ENCODE measurements at places on chromosomes 1 and 21.

GRCh38 chr1:218480588-218481099 lies 135.5 kb downstream of the TGFB2 start:
- peak; percentile 96 for DNase-seq

DNA sequence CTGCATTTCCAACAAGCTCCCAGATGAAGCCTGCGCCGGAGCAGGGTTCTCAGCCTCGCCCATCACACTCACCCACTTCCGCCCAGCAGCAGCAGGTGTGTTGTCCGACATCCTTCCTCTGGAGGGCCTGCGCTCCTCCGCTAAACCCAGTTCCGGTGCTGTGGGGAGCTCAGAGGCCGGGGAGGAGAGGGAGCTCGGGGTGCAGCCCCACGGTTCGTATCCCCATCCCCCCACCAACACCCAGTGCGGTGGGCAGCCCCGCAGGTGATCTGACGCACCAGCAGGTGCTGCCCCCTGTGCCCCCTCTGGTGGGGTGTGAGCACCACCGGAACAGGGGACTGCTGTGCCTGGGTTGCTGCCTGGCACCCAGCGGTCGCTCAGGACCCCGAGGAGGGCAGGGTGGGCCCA lies 3.4 kb upstream of the PEX10 start:
- no peak for DNase-seq

DNA sequence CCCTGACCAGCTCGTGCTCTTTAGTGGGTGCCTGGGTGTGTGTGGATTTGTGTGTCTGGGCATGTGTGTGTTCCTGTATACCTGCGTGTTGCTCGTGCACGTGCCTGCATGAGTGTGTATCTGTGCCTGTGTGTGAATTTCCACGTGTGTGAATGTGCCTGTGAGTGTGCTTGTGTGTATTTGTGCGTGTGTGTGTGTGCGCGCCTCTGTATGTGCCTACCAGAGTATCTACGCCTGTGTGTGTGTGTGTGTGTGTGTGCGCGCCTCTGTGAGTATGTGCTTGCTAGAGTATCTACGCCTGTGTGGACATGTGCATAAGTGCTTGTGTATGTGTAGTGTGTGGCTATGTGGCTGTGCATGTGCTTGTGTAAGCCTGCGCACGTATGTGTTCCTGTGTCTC lies 691 bp upstream of the SELENBP1 start:
- DNase-seq, result no peak

GRCh38 chr1:20711285-20712214 lies 6.3 kb downstream of the KIF17 start:
- DNase-seq, result no peak

DNA sequence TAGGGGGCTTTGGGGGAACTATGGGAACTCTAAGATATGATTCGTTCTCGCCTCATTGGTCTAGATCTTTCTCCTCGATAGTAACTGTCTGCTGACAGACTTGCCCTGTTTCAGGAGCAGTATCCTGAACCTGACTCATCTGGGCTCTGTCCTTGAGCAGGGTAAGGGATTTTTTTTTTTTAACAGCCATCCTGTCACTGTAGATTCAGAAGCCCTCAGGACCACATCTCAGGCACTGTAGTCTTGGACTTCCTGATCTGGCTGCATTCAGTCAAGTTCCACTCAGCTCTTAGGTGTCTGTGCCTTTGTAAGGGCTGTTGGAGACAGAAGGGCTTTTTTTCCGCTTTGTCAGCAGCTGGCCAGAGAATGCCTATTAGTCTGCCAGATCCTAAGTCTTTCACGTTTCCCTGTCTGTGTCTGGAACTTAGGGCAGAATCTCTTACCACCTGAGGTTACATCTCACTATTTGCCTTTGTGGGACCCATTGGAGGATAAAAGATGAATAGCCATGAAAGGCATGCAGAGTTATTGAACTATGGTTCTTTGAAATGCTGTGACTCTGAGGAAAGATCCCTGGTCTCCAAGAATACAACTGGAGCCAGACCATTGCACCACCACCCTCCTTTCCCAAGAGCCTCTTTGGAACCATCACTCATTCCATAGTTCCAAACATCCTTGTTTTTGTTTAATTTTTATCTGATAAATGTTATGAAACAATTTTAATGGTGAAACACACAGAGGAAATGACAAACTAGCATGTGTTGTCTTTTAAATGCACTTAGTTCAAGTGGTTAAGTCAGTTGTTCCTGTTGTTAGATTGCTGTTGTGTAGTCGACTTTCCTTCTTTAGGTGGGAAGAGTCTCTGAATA lies 49.7 kb upstream of the MACF1 start:
- DNase-seq, result peak; percentile 41

DNA sequence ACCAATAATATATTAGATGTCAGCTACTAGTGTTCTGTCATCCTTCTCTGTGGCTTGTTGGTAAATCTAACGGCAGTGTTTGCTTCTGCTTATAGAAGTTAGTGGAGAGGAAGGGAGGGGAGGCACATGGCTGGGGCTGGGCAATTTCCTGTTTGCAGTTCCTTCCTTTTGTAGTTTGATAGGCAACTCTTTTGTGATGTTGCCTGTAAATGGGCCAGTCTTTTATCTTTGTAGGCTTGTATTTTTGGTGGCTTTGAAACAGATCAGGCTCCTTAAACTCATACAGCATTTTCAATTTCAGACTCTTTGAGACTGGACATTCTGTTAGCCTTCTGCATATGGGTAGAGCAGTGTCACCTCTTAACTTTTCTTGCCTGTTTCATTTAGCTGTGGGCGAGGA lies 48.1 kb downstream of the CDC14A start:
- DNase-seq, result peak; percentile 22

Measured in A172 (cell line).